ENCODE measurements at places on chromosomes 6 and 20.

- DNase-seq: no peak
Observed at GRCh38 chr6:167798453-167798852, 28.3 kb upstream of the AFDN start.

DNA sequence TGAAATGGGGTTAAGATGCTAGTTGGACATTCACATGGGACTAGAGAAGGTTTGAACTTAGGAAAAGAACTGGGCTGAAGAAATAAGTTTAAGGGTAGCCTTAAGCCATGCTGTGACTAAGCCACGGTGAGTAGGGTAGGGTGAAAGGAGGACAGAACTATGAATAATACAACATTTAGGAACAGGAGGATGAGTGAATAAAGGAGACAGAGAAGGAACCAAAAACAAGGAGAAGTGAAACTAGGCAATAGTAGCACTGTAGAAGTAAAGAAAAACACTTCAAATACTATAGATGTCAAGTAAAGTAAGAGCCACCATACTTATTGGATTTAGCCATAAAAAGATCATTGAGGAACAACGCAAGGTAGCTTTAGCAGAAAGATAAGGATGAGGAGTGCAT lies 111.2 kb downstream of the KCNQ5 start:
- DNase-seq: no peak

DNA sequence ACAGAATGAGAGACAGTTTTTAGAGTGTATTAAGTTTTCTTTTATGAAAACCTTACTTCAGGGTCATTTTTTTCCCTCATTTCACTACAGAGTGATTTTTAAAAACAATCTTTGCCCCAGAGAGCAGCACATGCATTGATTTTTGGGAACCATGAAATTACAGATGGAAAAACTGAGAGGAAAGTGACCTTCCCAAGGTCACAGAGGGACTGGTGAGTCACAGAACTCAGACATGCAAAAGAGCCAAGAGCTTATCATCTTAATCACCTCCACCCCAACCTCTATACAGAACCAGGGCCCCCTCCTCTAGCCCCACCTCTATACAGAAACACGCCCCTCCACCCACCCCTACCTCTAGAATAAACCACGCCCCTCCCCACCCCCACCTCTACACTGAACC lies 10.7 kb downstream of the PXMP4 start:
- DNase-seq: no peak

GRCh38 chr20:43188861-43189553 lies 699 bp downstream of the PTPRT start:
- DNase-seq: no peak

- peak; percentile 82 for DNase-seq
Observed at GRCh38 chr6:118800394-118801071, 93.4 kb upstream of the ASF1A start.

DNA sequence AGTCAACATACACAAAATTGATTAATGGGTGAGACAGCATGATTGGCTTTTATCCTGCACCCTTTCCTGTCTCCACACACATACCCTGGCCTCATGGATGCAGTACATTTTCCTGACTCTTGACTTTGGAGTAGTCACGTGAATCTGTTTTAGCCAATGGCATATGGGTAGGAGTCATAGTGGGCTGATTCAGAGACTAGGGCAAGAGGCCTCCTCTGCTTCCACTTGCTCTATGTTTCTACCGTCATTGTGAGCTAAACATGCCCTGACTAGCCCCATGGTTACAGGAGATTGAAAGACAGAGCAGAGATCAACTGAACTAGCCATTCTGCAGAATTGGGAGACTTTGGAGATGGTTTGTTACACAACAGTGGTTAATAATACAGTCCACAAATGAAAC lies 850.0 kb downstream of the DHX35 start:
- no peak for DNase-seq

DNA sequence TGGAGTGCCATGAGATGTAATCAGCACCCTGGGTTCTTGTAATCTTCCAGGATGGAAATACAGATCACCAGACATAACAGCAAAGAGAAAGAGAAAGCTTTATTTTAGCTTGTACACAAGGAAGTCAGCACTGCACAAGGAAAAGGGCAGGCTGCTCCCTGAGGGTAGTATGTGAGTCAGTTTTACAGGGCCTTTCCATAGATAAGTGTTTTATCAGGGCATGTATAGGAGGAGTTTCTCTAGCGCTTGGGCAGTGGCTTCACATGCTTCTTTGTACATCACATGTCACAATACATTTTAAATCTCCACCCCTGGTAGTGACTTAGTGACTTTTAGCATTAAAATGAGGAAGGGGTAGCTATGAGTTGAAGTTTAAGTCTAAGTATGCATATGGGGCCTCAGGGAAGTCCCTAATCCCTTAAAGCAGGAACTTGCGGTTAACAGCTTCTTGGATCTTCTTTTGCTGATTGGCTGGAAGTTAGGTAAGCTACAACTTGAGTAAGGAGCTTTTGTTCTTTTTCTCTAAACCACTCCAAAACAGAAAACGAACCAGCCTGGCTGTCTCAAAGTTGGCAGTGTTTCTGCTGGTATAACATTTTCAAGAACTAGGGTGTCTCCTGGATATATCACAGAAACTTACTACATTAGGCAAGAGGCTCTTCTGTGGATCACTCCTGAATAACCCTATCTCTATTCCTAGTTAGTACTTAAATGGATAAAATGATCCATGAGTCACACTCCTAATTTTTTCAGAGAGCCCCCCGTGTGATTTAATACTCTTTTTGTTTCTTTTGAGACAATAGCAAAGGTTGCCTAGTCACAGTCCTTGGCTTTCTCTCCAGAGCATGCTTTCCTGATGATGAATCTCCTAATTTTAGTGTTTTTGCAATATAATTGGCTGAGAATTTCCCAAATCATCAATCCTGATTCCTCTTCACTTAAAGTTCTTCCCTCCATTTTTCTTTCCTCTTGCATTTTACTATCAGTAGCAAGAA lies 60.2 kb downstream of the MRAP2 start:
- no peak for DNase-seq

GRCh38 chr20:60011512-60012507 lies 53.6 kb downstream of the CDH26 start:
- no peak for DNase-seq

Measured in fibroblast of the conjunctiva (primary cell).